Activated CD4-positive, alpha-beta T cell treated with anti-CD3 and anti-CD28 coated beads, Interleukin-2, amount 10 ng/mL, durations not matched to agents 7 days and 5 days (primary cell): ENCODE measurements at places on chromosomes 7 and 10. TPM values are rescaled to one million over a fixed set of nuclear protein-coding genes. Genes with fewer than 3 reads are reported as not detected.

FAM221A gene
- 4.4 TPM for total RNA-seq

GALNT17 gene
- not detected for total RNA-seq

DCLRE1A gene
- 12.7 TPM for total RNA-seq

FAM25A gene
- total RNA-seq = not detected

OR2A42 gene
- 0.04 TPM for total RNA-seq

AKR1C4 gene
- total RNA-seq = not detected

LBX1 gene
- not detected for total RNA-seq

CALML3 gene
- total RNA-seq = not detected

HECTD2 gene
- 2.6 TPM for total RNA-seq

HTRA1 gene
- total RNA-seq = not detected

FZD8 gene
- 0.22 TPM for total RNA-seq

FGL2 gene
- 1.3 TPM for total RNA-seq

ARHGAP22 gene
- total RNA-seq = not detected

NEBL gene
- total RNA-seq = not detected

RBP3 gene
- not detected for total RNA-seq

EPHB6 gene
- 29.1 TPM for total RNA-seq

SORCS3 gene
- total RNA-seq = 0.17 TPM

NXPH1 gene
- not detected for total RNA-seq

BAIAP2L1 gene
- total RNA-seq = 0.42 TPM

EVX1 gene
- not detected for total RNA-seq

NPSR1 gene
- not detected for total RNA-seq

PLOD3 gene
- total RNA-seq = 69.5 TPM

IGFBP1 gene
- not detected for total RNA-seq

LAMB1 gene
- total RNA-seq = not detected

ELAPOR2 gene
- 3.0 TPM for total RNA-seq

TMEM26 gene
- total RNA-seq = not detected
